ENCODE measurements at places on chromosomes 5 and 9.
A peak's percentile ranks its signal among the peaks of the same experiment; 100 is the strongest.

DNA sequence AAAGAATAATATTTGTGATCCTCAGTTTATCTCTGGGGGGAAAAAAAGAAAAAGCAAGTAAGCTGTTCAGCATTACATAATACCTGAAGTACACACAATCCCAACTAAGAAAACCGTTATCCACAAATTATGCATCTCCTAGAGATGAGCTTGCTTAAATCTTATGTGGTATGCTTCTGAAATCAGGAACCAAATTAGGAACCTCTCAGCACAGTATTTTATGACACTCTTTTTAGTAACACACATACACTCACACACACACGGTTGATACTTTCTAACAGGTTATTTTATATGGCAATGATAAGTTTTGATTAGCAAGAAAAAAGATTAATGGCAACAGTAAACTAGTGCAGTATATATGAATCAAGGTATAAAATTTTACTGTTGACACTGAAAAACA, 1.2 kb upstream of the ZNF510 start:
- DNase-seq, result no peak

DNA sequence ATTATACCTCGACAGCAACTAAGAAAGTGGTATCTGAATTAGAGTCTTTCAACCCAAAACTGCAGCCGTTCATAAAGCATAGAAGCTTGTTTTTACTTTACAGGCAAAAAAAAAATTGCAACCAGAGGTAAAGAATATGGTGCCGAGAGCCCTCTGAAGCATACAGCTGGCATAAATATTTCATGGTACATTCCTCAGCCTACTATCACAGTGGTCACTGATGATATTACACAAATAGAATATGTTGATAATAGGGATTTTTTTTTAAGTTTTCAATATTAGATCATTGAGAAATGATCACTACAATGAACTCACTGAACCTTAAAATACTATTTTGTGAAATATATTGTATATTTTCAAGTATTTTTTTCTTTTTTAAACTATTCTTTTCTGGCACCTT, 6.2 kb upstream of the SMC2 start:
- no peak for DNase-seq

- DNase-seq, result no peak
Measured at GRCh38 chr5:28344836-28345433, 1306.5 kb upstream of the CDH9 start.

- no peak for DNase-seq
Measured at GRCh38 chr5:134825212-134825611, 20.6 kb upstream of the C5orf24 start.

GRCh38 chr9:73168298-73168934, 16.8 kb downstream of the ANXA1 start:
- no peak for DNase-seq

DNA sequence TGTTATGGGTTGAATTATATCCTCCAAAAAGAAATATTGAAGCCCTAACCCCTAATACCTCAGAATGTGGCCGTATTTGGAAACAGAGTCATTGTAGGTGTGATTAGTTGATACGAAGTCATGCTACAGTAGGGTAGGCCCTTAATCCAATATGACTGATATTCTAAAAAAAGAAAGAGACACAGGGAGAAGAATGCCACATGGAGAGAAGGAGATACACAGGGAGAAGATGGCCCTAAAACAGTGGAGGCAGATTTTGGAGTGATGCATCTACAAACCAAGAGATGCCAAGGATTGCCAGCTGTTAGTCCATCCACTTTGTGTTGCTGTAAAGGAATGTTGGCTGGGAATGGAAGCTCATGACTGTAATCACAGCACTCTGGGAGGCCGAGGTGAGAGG, 21.3 kb downstream of the ARRDC3 start:
- DNase-seq, result no peak

DNA sequence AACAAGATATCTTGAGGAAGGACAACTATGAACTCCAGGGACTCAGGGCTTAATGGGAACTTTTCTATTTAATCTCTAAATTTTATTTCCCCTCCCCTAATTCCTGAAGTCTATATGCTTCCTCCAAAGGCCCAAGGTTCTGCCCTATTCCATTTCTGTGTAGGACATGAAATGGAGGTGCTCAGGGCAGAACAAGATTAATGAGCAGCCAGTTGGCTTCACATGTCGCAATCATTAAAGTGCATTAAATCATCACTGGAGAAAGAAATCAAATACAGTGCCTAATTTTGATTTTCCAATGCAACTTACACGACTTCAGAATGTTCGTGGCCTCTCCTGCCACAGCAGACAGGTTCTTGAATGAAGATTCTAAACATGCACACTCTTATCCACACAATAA, 862.1 kb downstream of the PTPRD start:
- DNase-seq, result no peak

DNA sequence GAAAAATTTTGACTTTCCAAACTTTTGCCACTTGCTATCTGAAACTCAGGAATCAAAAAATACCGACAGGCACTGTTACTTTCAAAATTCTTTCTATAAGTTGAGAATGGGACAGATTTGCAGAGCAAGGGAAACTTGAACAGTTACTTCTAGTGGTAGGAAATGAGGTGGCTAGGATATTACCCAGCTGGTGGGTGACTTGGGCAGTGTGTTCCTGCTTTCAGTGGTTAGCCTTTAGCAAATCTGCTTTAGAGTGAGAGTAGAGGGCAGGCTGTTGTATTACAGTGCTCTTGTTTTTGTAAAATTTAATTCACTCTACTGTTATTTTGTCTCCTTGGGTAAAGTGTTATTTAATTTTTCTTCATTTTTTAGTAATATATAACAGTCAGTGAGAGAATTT, 40.2 kb upstream of the ROPN1L start:
- DNase-seq, result no peak

DNA sequence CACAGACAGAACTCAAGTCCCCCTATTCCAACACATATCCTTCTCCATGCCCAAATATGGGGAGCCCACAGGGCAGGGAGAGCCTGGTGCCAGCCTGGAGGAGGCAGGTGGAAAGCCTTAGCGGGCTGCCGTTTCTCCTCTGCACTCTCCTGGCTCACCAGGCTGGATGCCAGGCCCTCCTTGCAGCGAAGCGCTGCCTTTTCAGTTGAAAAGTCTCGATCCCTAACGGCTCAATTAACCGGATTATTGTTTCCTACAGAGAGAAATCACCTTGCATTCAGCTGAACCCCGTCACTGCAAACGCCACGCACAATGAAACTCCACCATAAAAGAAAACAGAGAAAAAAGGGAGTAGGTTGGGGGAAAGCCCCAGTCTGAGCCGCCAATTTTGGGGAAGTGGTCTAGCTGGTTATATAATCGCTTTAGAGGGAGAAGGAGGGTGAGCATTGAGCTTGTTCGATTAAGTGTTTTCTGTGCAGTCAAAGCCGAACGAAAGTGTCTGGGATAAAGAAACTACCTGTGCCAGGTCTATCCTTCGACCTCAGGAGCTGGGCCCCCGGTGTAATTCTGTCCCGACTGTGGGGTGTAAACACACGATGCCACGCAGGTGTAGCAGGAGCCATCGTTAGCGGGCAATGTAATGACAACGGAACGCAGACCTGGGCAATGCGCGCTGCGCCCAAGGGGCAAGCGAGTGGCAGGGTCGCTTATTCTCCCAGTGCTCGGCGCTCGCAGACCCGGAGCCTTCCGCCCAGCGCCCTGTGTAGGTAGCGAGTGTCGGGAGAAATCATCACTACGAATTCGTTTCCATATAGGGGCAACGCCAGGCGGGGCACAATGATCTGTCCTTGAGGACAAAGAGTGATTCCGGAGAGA, 3.8 kb downstream of the BARHL1 start:
- DNase-seq, result peak; percentile 2

DNA sequence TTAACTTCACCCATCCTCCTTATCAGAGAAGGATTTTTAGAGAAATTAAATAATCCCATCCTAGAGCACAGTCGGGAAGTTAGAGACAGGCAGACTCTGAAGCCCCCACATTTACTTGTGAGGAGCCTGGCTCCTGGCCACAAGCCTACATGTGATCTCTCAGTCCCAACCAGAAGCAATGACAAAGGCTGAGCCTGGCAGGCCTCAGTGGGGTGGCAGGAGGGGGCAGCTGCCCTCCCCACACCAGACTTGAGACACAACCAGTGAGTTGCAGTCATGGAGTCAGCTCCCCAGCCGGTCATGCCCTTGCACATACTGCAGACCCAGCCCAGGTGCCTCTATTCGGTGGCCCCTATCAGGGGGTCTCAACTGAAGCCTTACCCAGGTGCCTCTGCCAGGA, 11.0 kb downstream of the NAIF1 start:
- no peak for DNase-seq

GRCh38 chr9:81894891-81895290, 33.3 kb upstream of the SPATA31D4 start:
- no peak for DNase-seq

DNA sequence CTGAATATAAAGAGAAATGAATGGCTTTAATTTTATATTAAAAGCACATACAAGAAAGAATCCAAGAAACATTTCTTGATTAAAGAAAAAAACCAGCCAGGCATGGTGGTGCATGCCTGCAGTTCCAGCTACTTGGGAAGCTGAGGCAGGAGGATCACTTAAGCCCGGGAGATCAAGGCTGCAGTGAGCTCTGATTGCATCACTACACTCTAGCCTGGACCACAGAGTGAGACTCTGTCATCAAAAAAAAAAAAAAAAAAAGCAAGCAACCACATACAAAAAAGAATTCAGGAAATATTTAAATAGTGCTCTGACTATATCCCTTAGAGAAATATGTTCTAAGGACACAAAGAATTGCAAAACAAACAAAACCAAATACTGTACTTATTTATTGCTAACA, 2.5 kb upstream of the PLAC8L1 start:
- no peak for DNase-seq

DNA sequence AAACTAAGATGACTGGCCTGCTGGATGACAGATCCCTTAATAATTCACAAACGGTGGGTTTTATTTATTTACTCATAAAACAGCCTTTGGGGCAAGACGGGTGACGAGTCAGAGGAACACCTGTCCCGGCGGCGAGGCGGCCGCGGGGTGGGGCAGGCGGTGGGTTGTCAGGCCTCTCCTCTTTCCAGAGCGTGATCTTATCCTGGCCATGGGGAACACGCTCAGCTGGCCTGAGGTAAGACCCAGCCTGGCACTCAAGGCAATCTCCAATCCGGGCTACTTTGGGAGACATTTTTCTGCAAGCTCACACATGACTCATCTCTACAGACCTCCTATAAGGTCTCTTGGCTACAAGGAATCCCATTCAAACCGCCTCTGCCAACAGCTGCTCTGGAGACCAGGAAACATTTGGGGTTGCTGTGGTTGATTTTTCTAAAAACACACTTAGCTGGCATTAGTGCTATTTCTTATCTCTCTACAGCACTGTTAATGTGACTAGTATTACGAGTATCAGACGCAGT, 6.3 kb downstream of the RAPGEF1 start:
- DNase-seq, result peak; percentile 86

DNA sequence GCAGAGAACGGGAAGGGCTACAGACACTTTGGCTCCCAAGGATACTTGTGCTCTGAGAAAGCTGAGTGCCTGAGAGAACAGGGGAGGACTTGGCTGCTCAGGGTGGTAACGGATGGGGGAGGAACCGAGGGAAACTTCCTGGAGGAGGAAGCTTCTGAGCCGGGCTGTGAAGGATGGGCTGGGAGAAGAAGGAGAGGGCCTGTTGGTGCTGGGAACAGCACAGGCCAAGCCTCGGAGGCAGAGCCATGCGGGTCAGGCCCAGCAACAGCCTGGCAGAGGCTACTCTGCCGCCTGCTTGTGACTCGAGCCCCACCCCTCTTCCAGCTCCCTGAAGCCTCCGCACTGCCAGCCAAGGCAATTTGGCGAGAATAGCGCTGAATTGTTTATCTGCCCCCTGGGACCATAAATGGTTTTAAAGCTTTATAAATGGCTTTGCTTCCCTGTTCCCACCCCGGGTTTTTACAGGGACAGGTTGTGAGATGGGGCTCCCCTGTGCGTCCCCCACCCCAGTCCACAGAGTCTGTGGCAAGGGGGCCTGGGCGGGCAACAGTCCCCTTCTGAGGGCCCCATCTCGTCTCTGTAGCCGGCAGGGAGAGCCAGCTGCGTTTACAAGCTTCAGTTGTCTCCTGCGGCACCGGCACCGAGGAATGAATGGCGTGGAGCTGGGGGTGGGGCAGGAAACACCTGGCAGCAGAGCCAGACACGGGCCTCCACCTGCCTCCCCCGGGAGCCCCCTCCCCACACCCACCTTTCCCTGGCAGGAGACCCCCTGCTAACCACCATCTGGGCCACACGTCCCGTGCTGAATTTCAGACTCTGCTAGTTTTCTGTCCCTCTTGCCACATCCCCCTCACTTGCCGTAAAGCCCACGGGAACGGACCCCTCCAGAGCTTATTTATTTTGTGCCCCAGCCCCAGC, 24.4 kb downstream of the FAM163B start:
- no peak for DNase-seq

DNA sequence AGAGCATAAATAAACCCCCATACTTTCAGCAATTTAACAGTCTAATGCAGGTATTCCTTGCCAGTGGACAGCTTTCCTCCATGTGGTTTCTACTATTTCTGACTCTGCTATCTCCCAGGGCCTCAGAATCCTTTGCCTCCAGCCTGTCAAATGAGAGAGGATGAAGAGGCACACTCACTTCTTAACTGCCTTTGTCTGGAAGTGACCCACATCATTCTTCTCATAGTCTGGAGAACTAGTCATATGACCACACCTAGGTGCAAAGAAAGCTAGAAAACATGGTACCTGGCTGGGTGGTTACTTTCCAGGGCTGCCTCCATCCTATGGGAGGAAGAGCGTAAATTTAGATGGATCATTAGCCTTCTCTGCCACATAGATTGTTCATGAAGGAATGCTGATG, 22.5 kb downstream of the PALM2AKAP2 start:
- no peak for DNase-seq

DNA sequence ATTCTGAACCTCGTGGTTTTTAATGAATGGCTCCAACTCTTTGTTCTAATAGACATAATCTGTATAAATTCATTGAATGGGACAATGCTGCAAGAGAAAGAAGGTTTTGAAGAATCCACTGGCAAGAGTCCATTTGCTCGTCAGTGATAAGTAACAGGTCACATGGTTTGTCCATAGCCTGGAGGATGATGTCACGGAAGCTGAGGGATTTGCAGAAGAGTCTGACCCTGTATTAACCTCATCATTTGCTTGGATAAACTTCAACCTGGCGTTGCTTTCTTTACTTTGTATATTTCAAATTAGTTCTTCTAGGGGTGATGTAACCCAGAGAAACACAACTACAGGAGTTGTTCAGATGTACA, 197.4 kb downstream of the GAS1 start:
- no peak for DNase-seq

Measured in CD14-positive monocyte (primary cell).